ENCODE measurements at places on chromosomes 5 and 9.

GRCh38 chr9:129469988-129470316, 150.9 kb downstream of the C9orf50 start:
- DNase-seq: no peak

- DNase-seq: no peak
Observed at GRCh38 chr5:83752700-83753099, 32.0 kb upstream of the HAPLN1 start.

GRCh38 chr9:93595861-93596365, 19.5 kb downstream of the PHF2 start:
- no peak for DNase-seq

DNA sequence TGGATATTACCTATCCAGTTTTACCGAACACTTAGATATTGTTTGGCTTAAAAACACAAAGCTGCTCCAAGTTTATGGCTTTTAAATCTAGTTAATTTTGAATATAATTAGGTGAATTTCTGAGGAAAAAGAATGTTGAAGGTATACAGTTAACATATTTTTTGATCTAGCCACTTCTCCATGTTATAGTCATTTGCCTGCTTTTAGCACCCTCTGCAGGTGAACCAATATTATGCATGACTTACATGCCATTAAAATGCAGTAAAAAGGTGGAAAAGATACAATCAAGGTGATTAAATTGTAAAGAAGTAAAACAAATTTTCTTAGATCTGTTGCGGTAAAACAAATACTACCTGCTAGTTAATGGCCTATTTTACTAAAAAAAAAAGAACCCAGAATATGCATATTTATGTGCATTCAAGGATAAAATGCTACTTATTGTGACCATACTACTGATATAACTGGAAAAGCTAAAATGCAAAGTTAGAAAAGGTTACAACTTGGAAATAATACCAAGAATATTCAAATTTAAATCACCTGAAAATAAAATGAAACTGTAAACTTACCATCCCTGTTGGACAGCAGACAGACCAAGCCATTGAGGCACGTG, 132.1 kb downstream of the AP3B1 start:
- peak; percentile 43 for DNase-seq

DNA sequence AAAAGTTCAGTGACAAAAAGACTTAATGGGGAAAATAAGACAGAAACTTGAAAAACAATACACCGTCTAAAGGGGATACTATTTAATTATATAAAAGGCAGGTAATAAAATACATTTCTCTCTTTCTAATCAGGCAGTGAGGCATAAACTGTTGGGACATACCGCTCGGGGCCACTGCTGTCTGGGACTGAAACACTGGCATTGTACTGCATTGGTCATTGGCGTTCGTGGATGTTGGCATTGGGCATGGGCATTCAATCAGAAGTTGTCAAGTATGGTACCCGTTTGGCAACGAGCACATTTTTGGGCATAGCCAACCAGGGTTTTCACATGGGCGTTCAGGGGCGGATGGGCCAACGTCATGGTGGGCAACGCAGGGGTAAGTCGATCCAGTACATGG, 4.7 kb downstream of the HNRNPK start:
- no peak for DNase-seq

DNA sequence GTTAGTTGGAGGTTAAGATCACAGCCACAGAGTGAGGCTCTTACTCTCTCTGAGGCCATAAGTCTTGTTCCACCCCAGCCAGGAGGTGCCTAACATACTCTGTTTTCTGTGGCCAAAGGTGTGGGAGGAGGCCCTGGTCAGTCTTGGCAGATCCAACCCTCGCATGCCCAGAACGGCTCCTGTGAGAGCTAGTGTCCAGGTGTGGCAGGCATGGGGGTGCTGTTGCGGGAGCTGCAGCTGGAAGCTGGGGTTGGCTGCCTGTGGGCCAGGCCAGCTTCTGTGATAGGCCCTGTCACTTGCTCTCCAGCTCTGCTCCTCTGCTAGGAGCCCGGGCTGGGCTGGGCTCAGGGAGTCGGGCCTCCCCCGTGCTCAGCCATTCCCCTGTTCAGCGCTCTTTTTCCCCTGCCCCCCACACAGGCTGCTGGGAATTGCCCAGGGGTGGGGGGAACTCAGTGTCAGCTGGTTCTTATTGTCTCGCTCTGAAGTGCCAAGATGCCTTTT, 31.6 kb downstream of the IER5L start:
- DNase-seq: no peak

DNA sequence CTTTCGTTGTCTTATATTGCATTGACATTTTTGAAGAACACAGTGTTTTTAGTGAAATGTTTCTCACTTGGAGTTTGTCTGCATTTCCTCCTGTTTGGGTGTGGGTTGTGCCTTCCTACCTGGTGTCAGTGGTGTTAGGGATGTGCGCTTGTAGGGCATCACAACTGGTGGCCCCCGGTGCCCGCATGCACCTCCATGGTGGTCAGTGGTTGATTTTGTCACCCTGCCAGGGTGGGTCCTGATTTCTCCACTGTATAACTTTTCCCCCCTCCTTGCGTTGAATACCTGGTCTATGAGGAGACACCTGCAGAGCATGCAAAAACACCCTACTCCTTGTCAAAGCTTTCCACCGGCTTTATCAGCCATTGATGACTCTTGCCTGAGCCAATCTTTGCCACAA, 132.9 kb downstream of the BARX1 start:
- no peak for DNase-seq

DNA sequence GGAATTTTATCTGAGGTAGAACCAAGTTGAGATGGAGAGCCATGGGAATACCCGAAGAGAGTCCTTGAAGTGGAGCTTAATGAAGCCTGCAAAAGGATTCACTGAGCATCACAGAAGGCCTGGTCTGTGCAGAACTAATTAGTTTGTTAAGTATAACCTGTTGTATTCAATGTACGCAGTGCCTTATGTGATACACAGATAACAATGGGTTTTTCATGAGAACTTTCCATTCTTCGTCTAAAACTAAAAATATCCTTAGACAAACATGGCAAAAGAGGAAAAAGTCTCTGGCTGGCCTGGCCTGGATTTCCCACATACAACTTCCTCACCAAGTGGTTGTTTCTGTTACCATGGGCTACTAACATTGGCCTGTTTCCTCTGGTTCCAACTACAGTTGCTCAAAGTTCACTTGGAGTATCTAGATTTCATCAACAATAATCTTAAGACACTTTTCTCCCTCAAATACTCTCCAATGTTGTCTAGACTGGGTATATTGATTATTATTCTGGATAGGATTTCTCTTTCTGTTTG, 237.6 kb upstream of the ZNF462 start:
- DNase-seq: no peak

DNA sequence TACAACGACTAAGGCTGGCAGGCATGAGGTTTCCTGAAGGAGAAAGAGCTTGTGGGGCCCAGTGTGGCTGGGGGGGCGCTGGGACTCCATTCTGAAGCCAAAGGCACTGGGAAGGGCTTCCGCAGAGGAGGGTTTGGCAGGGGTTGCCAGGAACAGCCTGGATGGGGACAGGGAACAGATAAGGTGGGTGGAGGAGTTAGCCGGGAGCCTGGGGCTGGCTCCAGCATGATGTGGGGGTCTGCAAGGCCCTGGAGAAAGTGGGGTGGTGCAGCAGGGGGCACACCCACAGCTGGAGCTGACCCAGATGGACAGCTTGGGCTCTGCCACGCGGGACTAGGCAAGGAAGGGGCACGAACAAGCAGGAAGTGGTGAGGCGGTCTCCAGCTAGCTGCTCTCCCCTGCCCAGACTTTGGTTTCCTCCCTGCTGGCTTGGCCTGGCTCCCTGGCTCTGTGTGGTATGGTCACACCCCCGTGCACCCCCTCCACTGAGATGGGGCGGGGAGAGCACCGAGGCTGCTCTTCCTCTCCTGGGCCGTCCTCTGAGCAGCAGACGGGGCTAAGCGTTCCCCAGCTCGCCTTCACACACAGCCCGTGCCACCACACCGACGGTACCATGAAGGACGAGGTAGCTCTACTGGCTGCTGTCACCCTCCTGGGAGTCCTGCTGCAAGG, at the start of gene LTC4S:
TSS of gene LTC4S (plus strand) at position 519 of the 672 bp plus-strand sequence. CDS start at position 614, 95 bp downstream.
- no peak for DNase-seq

DNA sequence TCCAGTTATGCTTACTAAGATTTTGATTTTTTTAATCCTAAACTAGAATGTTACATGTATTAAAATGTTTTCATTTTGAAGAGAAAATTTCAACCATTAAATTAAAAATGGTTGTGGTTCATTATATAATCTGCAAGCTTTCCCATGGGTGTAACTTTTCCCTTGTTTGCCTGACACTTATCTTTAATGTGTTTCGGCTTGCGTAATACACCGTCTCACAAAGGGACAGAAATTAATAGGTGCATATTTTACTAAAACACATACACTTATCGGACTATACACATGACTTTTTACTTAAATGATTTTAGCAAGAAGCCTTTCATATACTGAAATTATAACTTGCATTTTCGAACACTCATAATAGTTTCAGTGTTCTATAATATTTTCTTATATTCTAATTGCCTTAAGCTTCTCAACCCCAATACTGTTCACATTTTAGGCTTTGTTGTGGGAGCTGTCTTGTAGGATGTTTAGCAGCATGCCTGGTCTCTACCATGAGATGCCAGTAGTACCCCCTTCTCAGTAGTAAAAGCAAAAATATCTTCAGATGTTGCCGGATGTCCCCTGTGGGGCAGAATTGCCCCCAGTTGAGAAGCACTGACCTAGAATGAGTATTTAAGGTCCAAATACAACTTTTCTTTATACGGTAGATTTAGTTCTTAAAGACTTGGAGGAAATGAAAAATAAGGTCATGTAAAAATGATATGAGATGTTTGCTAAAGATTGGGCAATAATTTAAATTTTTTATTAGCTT, 28.6 kb downstream of the UGCG start:
- no peak for DNase-seq

GRCh38 chr9:94081435-94081834, 2.8 kb upstream of the PTPDC1 start:
- no peak for DNase-seq

- DNase-seq: no peak
Observed at GRCh38 chr9:36101916-36102741, 34.4 kb upstream of the GLIPR2 start.

- DNase-seq: no peak
Observed at GRCh38 chr5:132256783-132257130, 739 bp upstream of the PDLIM4 start.

DNA sequence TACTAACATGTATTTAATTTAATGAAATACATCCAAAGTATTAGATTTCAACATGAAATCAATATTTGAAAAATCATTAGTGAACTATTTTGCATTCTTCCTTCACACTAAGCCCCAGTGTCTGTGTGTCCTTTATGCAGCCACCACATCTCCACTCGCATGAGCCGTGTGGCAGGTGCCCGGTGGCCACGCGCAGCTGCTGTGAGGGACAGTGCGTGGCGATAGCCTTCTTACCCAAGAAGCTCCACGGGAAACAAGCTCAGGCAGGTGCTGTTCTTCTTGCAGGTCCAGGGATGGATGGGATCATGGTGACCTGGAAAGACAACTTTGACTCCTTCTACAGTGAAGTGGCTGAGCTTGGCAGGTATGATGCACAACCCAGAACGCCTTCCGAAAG, 79.3 kb upstream of the OTULINL start:
- DNase-seq: no peak

DNA sequence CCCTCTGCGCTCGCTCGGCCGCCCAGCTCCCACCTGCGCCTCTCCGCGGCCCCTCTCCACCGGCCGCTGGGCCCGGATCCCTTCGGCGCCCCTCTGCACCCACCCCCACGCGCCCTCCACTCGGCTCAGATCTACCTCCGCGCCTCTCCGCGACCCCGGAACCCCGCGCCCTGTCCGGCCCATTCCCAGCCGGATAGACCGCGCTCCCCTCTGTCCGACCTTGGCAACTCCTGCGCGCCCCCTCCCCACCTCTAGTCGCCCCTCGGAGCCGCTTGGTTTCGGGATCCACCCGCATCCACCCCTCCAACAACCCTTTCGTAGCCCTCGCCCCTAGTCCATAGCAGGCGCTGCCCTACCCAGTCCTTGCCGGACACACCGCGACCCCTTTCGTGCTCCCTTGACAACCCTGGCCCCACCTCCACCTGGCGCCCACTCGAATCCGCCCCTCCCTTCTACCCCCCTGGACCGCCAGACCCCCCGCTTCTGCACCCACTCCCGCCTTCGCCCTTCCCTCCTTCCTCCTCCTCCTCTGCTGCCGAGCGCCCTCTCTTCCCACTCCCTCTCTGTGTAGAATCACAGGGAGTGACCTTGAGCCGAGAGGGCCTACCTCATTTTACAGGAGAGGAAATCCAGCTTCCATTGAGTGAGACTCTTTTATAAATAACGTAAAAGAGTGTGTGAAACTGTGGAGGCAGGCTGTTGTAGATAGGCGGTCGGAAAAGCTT, 525 bp upstream of the AK3 start:
- DNase-seq: peak; percentile 14

DNA sequence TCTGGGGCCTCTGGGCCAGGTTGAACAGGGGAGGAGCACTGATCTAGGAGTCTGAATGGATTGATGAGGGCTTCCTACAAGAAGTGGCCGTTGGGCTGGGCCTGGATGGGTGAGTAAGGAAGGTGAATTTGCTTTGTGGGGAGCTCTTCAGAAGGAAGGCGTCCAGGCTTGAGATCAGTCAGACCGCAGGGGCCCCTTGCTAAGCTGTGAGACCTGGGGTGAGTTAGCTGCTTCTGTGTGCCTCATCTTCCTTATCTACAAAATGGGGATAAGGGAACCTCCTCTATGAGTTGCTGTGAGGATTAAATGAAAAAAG, 1.1 kb upstream of the SYNPO start:
- DNase-seq: no peak

DNA sequence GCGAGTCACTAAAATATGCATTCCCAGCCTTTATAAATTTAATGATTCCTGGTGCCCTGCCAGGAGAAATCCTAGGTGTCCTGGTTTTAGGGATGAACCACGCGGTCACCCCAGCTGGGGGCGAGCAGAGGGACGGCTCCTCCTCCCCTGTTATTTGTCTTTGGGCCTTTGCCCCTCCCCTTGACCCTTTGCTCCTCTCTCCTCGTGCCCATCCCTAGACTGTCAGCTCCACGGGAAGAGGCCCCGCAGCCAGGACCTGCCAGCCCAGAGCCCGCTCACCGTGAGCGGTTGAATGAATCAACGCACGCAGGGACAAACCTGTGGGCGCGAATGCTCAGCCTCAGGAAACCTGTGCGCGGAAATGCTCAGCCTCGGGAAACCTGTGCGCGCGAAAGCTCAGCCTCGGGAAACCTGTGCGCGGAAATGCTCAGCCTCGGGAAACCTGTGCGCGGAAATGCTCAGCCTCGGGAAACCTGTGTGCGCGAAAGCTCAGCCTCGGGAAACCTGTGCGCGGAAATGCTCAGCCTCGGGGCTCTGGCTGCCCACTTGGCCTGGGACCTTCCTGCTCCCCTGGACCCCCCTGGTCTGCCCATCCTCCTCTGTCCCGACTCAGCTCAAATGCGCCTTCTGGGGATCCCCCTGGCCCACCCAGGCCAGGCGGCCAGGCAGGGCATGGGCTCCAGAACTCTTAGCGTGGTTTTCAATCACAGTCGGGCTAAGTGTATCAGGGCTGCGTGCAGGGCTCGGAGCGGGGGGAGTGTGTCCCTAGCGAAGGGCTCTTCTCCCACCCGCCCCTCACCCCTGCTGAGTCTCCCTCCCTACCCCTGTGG, 140.5 kb upstream of the COL5A1 start:
- DNase-seq: no peak
